ENCODE measurements at places on chromosomes 3 and 15.
A peak's percentile ranks its signal among the peaks of the same experiment; 100 is the strongest.

DNA sequence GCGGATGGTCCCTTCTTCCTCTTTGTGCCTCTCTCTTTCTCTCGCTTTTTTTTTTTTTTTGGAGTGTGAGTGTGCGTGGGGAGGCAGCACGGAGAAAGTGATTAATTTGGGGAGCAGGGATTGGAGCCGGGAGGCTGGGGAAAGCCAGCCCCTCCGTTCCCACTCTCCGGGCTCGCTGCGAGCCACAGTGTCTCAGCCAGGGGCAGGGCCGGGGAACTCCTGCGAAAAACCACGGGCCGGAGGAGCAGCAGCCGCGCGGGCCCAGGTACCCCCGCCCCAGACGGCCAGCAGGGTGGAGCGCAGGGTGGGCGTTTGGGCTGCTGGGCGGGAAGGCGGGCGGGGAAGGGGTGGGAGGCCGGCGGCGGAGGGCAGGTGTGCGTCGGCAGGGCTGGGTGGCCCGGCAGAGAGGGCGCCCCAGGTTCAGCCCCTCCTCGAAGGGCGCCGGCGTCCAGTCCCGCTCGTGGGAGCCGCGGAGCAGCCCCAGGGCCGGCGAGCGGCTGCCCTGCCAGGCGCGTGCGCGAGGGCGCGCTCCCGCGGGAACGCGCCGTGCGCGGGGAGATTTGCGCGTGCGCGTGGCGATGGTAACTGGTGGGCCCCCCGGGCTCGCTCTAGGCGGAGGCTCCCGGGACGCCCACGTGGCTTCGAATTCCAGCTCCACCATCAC is 1.4 kb downstream of the CHL1 start:
- DNase-seq, result no peak

GRCh38 chr15:57298843-57299550 is 77.3 kb upstream of the CGNL1 start:
- no peak for DNase-seq

DNA sequence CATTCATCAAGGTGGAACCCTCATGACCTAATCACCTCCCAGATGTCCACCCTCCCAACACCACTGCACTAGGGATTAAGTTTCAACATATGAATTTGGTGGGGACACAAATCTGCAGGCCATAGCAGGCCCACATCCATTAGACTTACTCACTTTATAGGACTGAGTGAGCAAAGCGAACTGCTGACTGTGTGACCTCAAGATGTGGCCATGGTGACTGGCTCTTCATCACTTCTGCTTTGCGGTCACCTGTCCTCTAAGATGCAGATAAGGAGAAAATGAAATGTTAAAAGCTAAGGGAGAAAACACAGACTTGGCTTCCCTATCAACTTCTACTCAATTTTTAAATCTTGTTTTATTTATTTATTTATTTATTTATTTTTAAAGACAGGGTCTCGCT is 14.5 kb upstream of the DCP1A start:
- no peak for DNase-seq

GRCh38 chr15:77104155-77104554 is 33.2 kb upstream of the TSPAN3 start:
- DNase-seq, result no peak

DNA sequence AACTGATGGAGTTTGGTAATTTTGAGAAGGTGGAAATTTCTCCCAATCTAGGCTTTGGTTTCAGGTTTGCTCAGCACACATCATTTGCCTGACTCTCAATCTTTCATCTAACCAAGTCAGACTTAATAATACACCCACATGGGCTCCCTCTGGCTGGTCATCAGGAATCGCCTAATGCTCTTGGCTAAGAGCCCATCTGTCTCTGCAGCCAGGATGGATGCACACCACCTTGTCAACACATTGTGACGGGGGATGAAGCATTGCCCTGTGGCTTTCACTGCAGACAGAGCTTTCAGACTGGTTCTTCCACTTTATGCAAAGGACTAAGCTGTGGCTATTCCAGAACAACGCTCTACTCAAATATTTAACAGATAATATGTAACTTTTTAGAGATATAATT is 3.0 kb upstream of the HDGFL3 start:
- DNase-seq, result no peak

GRCh38 chr15:22903427-22903826 is 65.0 kb downstream of the NIPA2 start:
- no peak for DNase-seq

DNA sequence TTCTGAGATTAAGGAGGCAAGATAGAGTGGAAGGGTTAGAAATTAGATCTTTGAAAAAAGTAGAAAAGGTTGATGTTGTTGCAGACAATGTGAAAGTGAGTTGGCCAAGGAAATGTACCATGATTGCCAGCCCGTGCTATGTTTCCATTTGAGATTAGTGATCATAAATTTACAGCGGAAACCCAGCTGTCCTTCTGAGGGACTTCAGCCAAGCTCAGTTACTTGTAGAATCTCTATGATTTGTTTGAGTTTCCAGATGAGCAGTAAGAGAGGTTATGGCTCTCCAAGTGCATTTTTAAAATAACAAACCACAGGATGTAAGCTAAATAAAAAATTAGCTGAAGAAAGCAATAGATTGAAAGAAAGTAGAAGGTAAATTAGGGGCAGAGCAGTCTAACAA is 54.2 kb upstream of the RBMS3 start:
- DNase-seq, result no peak

GRCh38 chr3:133153382-133153781 is 115.2 kb downstream of the TMEM108 start:
- no peak for DNase-seq

- no peak for DNase-seq
Observed at GRCh38 chr3:155727836-155728235, 17.0 kb downstream of the PLCH1 start.

- no peak for DNase-seq
Observed at GRCh38 chr3:161296814-161297213, 74.5 kb downstream of the SPTSSB start.

GRCh38 chr3:21790466-21790865 is 39.5 kb upstream of the ZNF385D start:
- DNase-seq, result no peak

DNA sequence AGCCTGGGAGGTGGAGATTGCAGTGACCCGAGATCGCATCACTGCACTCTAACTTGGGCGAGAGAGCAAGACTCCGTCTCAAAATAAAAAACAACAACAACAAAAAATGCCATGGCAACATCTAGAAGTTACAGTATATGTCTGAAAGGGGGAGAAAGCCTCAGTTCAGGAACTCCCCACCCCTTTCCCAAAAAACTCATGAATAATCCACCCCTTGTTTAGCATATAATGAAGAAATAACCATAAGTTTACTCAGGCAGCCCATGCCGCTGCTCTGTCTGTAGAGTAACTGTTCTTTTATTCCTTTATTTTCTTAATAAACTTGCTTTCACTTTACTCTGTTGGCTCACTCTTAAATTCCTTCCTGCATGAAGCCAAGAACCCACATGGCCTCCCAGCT is 145.2 kb downstream of the DOCK3 start:
- no peak for DNase-seq

GRCh38 chr3:152175528-152175889 is 93.2 kb upstream of the MBNL1 start:
- no peak for DNase-seq

GRCh38 chr3:60758171-60758570 is 493.1 kb downstream of the FHIT start:
- no peak for DNase-seq

GRCh38 chr3:150653110-150653561 is 50.0 kb downstream of the SELENOT start:
- no peak for DNase-seq

GRCh38 chr15:41794081-41794480 is 19.8 kb downstream of the MAPKBP1 start:
- no peak for DNase-seq

DNA sequence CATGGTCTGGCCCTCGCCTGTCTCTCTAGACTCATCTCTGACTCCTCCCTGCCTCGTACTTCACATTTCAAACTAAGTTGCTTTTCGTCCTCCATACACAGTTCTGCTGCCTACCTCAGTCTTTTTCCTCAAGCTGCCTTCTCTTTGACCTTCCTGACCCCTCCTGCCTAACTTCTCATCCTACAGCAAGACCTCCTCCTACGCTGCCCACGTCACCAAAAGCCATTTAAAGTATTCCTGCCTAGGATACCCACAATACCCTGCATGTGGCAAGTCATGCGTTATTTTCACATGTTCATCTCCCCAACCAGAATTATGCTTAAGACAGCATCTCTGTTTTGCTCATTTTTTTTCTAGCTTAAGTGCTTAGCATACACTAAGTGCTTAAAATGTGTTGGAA is 56.7 kb downstream of the LHFPL4 start:
- DNase-seq, result no peak

GRCh38 chr3:185606196-185606595 is 20.1 kb downstream of the SENP2 start:
- no peak for DNase-seq

- DNase-seq, result no peak
Observed at GRCh38 chr3:117726776-117727175, 1017.2 kb downstream of the TUSC7 start.

DNA sequence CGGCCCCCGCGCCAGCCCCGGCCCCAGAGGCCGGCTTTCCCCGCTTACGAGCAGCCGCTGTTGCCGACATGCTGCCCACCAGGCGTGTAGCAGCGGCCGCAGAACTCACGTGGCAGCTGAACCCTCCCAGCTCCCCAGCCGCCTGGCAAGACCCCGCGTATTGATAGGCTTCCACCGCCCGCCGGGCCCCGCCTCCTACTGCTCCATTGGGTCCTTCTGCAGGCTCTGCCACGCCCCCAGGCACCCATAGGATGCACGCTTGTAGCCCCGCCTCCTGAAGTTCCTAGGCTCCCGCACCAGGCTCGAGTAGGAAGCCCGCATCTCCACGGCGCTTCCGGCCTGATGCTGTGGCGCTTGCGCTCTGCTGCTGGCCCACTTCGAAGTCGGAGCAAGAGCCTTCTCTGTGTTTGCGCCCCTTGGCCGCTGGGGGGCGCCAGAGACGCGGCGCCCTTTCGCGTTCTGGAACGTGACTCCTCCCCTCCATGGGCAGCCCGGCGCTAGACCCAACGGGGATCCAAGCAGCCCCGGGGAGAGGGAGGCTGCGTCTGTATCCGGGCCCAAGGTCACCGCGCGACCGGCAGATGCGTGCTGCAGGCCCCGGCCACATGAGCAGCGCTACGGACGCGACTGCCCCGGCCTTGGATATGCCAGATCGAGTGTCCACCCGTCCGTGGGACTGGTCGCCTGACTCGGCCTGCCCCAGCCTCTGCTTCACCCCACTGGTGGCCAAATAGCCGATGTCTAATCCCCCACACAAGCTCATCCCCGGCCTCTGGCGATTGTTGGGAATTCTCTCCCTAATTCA is at the start of the genes PARP3 and RRP9:
Gene PARP3 (plus strand): TSS at position 566 of the 805 bp plus-strand sequence. CDS start 993 bp downstream, outside the sequence.
Gene RRP9 (minus strand): TSS at position 107 of the 805 bp plus-strand sequence. CDS start 37 bp downstream, at position 70.
- peak; percentile 98 for DNase-seq

- no peak for DNase-seq
Observed at GRCh38 chr3:7332696-7333095, 471.8 kb downstream of the GRM7 start.

- DNase-seq, result no peak
Observed at GRCh38 chr15:32818758-32819447, 101.1 kb downstream of the GREM1 start.

DNA sequence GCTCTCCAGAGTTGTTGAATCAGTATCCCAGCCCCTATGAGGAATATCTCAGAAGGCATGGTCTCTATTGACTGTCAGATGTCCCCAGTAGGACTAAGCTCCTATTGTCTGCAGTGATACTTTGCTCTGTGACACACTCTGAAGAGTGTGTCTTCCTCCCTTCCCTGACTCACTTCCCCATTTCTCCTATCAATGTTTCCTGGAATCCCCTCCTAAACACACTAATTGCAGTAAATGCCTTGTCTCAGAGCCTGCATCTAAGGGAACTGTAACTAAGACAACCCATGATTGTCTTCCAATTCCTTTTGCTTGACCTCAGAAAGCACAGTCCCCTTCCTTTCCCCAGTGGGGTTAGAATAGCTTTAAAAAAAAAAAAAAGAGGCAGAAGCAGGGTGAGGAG is 397.3 kb upstream of the PROK2 start:
- DNase-seq, result no peak

GRCh38 chr15:69359722-69360121 is 54.4 kb upstream of the KIF23 start:
- DNase-seq, result no peak

GRCh38 chr3:100891033-100891432 is 102.2 kb downstream of the ABI3BP start:
- DNase-seq, result no peak

DNA sequence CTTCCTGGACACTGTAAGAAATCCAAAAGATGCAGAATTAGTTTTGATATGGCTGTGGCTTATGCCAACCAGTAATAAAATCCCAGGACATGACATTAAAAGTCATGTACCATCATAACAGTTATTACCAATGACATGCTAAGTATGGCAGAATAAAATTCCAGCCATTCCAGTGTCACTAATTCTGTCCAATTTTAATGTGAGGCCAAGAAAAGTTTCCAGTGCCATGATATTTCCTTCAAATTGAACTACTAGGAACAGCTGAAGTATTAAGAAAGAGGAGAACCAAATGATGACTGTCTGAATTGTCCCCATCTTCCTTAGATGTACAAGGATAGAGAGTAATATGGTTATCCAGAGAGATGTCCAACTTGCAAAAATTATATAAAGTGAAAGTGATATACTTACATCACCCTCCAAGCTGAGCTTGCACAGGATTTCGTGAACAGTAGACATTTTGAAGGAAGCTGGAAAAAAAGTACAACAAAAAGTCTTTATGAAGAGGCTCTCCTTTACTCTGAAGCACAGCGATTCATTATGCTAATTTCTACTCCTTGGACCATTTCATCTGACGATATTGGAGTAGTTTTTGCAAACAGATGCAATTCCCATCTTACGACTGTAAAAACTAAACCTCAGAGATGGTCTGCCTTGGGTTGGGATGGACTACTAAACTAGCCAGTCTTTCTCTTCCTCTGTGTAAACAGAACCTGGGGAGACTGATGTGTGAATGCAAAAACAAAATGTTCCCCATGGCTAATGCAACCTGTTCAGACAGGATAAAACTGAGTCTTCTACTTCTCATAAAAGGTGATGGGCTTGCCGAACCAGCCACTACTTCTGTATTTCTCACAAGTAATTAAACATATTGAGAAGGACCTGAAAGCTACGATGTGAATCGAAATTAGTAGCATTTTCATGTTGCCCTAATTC is 11.9 kb downstream of the ANXA2 start:
- no peak for DNase-seq

DNA sequence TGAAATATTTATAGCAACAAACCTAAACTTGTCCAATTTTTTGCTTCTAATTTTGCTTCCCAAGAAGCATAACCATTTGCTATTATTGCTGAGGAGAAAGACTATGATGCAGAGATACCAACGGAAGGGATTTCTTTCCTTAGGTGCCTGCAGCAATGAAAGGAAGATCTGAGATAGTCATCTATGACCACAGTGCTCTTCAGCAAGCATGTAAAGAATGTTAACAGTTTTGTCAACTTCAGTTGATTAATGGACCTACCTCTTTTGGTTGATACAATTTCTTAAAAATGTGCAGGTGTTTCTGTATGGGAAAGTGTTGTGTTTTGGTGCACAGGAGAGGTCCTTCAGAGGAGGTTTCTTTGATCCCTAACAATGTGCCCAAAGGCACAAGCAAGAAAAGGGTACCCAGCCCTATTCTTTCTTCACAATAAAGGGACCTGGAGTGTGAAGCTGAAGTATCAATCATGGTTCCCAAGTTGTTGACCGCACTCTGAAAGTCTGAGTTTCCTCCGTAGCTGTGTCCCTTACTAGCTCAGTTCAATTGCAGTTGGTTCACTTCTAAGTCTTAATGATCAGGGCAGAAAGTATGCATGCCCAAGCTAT is 307.7 kb upstream of the KCNH8 start:
- no peak for DNase-seq

GRCh38 chr15:61974759-61975158 is 85.5 kb downstream of the VPS13C start:
- DNase-seq, result no peak
